ENCODE measurements at places on chromosomes 13 and 19.

- DNase-seq, result no peak
These were observed 166.5 kb upstream of the ZNF507 start for GRCh38 chr19:32178956-32179355.

DNA sequence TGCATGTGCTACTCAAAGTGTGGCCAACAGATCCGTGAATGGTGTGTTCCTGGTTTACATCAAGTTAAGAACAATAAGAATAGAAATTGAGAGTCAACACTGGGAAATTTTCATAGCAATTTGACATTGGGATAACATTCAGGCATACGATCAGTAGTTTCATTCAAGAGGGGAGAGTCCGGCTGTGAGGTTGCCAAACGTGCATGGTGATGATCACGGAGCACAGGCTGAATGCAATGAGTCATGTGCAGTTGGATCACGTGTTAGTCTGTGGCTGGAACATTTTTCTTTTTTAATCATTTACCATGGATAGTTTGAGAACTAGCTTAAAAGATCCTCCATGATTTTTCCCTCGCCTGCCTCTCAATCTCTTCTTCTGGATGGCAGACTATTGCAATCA, 2.5 kb upstream of the DCT start:
- no peak for DNase-seq

GRCh38 chr13:98930151-98930591, 47.7 kb downstream of the DOCK9 start:
- DNase-seq, result no peak

DNA sequence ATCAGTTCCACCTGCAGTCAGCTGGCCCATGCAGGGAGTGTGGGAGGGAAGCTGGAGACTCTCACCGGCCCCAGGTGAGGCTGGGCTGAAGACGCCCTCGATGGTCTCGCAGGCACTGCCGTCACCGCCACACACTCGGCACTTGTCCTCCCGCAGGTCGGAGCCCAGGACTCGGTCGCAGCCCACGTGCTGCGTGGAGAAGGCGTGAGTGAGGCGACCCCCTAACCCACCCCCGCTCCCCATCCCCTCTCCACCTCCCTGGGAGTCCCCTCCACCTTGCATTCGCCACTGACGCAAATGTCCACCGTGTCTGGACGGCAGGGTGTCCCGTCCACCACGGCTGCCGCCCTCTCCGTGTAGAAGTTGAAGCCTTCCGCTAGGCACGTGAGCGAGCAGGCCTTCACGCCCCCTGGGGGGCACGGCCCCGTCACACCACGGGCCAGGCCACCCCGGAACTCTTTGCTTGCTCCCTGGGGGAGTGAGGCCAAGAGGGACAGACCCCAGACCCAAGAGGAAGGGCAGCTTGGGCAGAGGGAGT, 12.0 kb upstream of the MYO1F start:
- no peak for DNase-seq

- DNase-seq, result no peak
These were observed 1604.8 kb downstream of the OLFM4 start for GRCh38 chr13:54633456-54633855.

- DNase-seq, result peak; percentile 41
These were observed 3.1 kb downstream of the CD320 start for GRCh38 chr19:8304841-8305621.

DNA sequence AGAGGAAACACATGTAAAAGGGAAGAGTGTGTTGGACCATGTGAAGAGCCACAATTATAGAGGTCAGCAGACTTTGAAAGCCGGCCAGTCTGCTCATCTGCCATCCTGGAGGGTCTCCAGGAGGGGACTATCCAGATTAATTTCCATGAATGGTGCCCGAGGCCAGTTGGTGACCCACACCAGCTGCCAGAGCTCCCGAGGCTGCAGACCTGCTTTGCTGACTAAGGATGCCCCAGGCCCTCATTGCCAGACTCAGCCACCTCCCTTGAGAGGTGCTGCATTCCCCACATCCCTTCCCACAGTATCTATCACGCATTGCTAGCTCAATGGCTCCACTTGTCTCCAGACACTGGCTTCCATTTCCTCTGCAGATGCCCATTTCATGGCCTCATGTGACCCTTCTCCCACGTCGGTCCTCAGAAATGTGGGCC, 110.3 kb downstream of the NALCN start:
- no peak for DNase-seq

GRCh38 chr13:98820300-98820699, 67.8 kb upstream of the SLC15A1 start:
- no peak for DNase-seq

GRCh38 chr13:94988654-94989053, 276.3 kb upstream of the SOX21 start:
- DNase-seq, result no peak

- no peak for DNase-seq
These were observed 47.4 kb downstream of the COG3 start for GRCh38 chr13:45512098-45512496.

DNA sequence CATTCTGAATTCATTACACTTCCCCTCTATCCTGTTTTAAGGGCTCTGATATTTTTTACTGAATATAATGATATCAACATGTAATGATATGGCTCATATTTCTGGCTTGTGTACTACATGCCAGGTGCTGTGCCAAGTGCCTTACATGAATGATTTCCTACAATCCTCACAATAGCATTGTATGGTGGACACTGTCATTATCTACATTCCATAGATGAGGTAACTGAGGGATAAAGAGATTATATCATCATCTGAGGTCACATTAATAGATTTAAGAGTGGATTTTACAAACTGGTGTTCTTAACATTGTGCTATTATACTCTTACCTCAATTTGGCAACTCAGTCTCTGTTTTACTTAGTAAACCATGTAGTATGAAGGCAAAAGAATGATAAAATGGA, 502.0 kb downstream of the LIG4 start:
- DNase-seq, result no peak

DNA sequence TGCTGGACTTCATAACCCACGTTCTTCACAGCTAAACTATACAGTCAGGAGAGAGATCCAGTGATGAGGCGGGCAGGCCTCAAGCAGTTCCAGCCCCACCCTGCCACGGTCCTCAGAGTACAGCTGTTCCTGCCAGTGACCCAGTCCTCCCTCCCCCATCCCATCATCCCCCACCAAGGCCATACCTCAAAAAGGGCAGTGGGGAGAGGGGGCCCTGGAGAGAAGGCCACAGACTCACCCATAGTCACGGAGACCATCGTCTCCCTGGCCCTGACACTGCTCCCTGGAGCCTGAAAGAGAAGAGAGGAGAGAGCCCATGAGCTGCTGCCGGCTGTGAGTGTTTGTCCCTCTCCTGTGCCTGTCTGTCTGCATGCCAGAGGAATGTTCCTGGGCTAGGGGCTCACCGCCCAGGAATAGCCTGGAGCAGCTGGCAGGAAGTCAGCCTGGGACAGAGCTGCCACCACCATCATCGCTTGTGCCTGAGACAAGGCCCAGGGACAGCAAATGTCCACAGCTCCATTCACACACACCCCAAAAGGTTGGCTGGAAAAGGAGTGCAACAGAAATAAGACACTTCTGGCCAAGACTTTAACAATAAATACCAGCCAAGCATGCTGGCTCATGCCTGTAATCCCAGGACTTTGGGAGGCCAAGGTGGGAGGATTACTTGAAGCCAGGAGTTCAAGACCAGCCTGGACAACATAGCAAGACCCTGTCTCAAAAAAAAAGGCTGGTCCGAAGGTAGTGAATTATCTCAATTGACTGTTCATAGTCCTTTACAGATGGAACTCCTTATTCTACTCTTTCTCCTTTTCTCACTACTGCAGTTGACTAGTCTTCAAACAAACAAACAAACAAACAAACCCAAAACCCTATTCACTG, 6.4 kb downstream of the C19orf47 start:
- DNase-seq, result no peak

DNA sequence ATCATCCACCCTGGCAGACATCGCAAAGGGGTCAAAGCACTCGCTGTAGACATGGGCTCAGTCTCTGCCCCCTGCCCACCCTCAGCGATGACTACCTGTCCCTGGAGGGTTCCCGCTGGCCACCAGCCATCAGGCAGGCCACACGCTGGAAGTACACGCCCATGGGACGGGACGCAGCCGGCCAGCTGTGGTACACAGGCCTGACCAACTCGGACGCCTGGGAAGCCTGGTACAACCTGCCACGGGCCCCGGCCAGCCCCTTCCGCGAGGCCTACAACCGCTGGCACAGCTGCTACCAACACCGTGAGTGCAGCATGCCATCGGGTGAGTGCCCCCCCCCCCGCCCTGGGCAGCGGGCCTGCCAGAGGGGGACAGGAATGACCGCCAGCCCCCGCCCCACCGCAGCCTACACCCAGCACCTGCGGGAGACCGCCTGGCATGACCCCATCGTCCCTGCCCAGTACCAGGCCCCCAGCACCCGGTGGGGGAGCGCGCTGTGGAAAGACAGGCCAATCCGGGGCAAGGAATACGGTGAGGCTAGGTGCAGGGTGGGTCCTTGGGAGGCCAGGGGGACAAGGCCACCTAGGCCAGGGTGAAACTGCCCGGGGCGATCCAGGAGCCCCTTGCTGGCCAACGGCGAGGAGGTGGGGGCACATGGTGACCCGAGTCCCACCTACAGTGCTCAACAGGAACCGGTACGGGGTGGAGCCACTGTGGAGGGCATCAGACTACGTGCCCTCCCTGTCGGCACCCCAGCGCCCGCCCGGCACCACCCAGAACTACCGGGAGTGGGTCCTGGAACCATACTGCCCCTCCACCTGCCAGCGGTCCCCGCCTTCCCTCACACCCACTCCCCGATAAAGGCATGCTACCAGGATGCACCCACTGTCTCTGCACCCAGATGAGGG, 4.4 kb downstream of the TEKTIP1 start:
- no peak for DNase-seq

DNA sequence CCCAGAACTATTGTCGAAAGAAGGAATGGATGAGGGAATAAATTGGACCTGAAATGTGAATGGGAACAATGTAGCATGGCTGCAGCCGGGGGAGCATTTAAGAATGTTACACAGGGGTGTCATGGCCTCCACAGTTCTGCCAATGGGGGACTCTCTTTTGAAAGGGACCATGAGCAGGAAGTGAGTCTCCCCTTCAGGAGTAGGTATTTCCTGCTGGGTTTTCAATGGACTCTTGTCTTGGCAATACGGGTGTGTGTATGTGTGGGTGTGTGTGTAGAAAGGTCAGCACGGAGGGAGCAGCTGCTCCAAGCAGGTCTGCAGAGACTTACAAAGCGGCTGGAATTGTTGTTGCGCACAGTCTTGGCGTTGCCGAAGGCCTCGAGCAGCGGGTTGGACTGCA, 24.4 kb downstream of the MYO1F start:
- no peak for DNase-seq

DNA sequence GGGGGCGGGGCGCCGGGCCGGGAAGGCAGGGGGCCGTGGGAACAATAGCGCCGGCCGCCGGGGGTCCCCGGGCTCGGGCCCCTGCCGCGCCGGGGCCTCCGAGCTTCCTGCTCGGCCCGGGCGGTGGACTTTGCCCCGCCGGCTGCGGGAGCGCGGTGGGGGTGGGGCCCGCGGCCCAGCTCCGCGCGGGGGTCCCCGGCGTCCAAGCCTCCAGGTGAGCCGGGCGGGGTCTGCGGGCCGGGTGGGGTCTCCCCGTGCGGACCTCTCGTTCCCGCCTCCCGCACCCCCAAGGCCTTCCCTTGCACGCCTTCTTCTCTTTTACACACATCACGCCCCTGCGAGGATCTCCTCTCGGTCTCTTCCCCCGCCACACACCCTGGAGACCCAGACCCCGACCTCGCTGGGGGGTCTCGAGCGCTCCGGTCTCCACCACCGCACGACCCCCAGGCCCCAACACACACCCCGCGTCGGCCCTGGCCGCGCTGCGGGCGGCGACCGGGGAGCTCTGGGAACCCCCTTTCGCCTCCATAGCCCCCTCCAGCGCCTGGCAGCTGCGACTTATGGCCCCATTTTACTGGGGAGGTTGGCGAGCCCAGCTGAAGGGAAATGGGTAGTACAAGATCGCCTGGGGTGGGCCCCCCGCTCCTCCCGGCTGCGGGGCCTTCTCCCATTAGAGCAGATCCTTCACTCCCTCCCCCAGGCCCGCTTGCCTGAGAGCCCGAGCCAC, 711 bp downstream of the CAMSAP3 start:
- no peak for DNase-seq

DNA sequence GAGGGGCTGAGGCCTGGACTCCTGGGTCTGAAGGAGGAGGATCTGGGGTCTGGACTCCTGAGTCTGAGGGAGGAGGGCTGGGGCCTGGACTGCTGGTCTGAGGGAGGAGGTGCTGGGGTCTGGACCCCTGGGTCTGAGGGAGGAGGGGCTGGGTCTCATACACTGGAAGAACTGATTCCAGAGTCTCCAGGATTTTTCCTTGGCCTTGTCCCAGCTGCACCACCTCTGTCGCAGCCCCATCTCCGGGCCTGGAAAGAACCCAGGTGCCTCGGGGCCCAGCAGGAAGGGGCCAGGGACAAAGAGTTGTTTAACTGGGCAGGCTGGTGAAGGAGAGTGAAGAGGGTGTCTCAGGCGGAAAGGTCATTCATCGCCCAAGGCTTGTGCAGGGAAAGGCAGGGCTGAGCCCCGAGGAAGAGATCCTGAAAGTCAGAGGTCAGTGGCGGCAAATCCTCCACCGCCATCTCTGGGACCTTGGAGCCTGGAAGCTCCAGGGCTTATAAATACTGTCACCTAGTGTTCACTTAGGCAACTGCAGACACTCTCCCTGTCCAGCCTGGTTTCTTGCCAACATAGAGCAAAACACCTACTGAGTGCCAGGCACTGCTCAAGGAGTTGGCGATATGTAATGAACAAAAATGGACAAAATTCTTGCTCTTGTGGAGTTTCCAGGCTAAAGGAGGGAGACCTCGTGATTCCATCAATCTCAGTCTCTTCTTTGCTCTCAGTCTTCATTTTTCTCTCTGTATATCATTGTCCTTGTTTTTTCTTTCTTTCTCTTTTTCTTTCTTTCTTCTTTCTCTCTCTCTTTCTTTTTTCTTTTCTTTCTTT, 4.4 kb upstream of the KCNN4 start:
- DNase-seq, result peak; percentile 88

DNA sequence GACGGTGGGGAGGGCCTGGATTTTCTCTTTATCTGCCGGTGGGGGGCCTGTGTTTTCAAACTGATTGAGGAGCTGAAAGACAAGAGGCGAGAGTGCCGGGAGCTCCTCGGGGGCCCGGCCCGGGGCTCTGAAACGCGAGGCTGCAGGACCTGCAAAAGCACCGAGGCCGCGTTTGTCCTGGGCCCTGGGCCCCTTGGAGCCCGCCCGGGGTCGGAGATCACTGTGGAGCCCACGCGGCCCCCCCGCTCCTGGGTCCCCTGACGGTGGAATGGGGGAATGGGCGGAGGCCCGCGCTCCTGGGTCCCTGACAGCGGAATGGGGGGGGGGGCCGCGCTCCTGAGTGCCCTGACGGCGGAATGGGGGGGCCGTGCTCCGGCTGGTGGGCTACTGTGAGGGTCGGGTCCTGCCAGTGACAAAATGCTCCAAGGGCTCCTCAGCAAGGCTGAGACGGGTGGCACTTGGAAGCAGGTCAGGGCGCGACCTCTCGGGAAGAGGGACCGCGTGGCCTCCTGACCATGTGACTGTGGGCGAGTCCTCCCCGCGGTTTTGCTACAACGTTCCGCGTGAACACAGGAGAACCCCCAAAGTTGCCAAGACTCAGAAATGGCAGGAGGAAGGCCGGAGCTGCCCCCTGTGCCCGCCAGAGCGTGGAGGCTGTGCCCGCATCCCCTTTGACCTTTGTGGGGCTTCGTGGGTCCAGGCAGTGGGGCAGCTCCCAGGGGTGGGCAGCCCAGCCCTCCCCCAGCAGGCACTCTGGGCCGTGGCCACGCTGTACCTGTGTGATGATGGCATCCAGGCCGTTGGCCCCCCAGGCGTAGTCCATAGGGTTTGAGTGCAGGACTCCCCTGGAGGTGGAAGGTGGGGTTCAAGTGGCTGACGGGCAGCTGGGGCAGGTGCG, 9.5 kb downstream of the FGF22 start:
- no peak for DNase-seq

Data from hematopoietic multipotent progenitor cell treated with erythropoietin and hydrocortisone succinate and interleukin-3 and kit ligand, for 15 days (in vitro differentiated cells).